ENCODE measurements at places on chromosomes 12 and 14. TPM values are rescaled to one million over a fixed set of nuclear protein-coding genes. Genes with fewer than 3 reads are reported as not detected.

DNA sequence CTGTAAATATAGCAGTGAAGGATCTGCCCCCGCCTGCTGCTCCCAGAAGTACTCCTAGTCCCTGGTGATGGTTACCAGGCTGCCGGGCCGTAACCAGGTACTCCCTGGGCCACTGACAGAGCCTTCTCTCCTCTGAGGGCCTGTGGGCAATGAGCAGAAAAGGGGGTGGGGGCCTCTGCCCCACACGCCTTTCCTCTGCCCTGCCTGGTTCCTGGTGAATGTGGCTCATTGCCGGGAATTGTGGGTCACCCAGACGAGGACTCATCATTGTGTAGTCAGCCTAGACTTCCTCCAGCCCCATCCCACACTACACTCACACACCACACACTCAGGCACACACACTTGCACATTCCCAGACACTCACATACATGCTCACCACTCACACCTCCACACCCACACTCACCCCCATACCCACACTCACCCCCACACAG lies 35.7 kb upstream of the ACTN1 start:
- H3K4me3 ChIP-seq: no peak overlapping the region
- H3K36me3 ChIP-seq: no peaks in the 10 kb centered on the region
- no peaks in the 10 kb centered on the region for H3K27me3 ChIP-seq
- DNase-seq: no peak

DNA sequence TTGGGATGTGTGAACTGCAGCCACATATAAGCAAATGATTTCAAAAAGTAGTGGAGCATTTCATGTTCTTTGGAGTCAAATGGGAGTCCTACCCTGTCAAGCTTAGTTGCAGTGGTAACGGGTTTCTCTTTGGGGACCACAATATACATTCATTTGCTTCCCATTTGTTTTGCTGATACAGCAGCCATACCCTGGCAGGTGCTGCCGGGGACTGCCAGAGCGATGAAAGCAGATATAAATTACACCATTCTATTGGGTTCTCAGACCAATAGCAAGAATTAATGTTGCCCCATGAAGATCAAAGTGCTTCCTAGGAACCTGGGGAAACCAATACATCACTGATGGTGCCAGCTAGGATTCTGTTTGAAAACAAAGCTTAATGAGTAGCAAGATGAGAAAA lies 1621.5 kb upstream of the FLRT2 start:
- H3K36me3 ChIP-seq: no peaks in the 10 kb centered on the region
- H3K27me3 ChIP-seq: no peaks in the 10 kb centered on the region
- no peak overlapping the region for H3K27ac ChIP-seq
- no peak overlapping the region for H3K4me3 ChIP-seq

EVL gene
- 61.5 TPM for total RNA-seq

ZNF891 gene
- total RNA-seq: 3.4 TPM

GALNT16 gene
- 3.0 TPM for total RNA-seq

Measured in WTC11 (cell line).